ENCODE measurements at places on chromosomes 11 and 22.

DNA sequence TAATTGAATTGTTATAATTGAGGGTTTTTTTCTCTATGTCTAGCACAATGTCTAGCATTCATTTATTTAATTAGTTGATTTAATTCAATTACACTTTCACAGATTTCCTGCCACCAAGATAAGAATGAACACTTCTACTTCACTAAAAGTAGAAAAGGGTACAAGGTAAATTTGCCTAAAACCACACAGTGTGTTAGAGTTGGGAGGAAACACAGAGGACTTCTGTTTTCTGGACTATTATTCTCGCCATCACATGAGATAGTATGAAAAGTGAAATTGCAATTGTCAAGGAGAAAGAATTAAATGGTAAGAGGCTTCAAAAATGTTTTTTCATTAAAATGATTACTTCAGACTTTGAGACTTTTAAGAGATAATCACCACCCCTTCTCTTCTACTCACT is 109.5 kb downstream of the ETS1 start:
- no peak for DNase-seq

DNA sequence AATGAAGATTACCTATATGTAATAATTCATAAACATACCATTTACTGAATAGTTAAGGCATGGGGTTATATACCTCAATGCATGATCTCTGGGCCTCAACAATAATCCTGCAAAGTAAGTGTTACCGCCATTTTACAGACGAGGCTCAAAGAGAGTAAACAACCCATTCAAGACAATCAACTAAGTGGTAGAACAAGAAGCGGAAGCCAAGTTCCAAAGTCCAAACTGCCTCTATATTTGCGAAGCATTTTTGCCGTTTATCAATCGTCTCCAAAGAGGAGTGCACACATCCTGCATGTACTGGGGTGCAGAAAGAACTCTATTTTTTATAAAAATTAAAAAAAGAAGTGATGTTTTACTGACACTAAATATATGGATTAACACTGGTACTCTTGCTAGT is 27.5 kb upstream of the P4HA3 start:
- no peak for DNase-seq

- no peak for DNase-seq
These were observed 74.2 kb downstream of the MED15 start for GRCh38 chr22:20581503-20582170.

- no peak for DNase-seq
These were observed 176.5 kb downstream of the TENM4 start for GRCh38 chr11:79264284-79264683.

- DNase-seq: no peak
These were observed 43.2 kb upstream of the TP53AIP1 start for GRCh38 chr11:128985880-128986279.

DNA sequence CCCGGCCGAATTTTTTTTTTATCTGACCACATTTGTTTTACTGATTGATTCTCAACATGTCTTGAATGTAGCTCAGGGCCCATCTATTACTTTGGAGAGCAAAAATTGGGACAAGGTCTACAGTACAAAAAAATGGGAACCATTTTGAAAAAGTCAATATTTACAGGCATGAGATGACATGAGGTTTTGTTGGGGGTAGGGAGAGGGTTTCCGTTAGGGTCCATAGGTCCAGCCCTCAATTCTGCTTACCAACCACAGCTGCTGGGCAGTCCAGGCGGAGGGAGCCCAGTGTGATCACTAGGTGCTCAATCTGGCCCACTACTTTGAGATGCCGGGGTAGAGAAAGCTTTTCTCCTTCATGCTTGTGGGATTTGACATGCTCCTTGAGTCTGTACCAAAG is 18.3 kb downstream of the NRIP3 start:
- DNase-seq: no peak

- DNase-seq: no peak
These were observed 894.2 kb downstream of the NTM start for GRCh38 chr11:132264616-132265015.
